ENCODE measurements at places on chromosomes 7 and 10.

DNA sequence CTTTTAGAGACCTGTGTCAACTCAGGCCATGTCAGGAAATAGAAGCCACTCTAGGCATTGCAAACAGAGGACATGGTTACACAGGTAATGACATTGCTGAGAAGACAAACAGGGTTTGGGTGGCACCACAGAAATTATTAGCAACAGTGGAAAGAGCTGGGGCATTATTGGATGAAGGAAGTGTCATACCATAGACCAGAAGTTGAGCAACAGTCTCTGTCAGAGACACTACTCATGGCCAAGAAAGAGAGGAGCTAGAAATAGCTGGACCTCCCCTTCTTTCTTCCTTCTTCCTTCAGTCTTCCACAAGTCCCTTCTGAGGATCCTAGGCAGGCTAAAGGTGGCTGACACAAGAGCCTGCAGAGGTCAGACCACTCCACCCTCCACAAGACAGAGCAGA lies 4.2 kb upstream of the LIPA start:
- DNase-seq = no peak

DNA sequence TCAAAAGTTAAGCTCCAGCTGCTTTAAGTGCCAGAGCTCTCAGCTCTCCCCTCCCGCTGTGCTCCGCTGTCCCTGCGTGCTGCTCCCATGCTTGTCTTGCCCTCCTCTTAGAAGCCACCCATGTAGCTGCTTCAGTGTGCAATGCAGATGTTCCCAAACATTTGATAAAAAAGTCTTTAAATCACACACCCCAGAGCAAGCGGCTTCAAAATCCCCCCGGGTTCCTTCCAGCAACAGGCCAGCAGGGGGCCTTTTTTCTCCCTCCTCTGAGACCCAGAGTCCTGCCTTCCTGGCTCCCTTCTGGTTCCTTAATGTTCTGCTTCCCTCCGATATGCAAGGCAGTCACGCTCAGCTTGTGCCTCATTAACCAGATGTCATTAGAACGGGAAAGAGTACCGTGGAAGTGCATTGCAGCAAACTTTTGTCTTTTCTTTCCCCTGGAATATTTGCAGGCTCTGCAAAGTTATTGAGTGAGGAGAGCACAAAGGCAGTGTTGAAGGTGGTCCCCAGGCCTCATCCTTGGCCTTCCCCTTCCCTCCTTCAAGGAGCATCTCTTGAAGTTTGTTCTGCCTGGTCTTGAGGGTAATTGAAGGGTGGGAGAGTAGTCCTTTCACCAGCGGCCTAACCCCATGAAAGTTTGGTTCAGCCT lies 25.5 kb downstream of the LDB3 start:
- peak; percentile 65 for DNase-seq

- DNase-seq = no peak
These were observed 17.9 kb upstream of the PPA1 start for GRCh38 chr10:70250961-70251680.

DNA sequence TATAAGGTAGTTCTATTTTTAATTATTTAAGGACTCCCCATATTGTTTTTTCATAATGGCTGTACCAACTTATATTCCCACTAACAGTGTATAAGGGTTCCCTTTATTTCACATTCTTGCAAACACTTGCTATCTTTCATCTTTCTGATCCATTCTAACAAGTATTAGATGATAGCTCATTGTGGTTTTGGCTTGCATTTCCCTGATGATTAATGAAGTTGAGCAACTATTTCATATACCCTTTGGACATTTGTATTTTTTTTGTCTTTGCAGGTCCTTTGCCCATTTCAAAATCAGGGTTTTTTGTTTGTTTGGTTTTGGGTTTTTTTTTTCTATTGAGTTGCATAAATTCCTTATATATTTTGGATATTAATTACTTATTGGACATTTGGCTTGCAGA lies 107.2 kb downstream of the EPC1 start:
- DNase-seq = no peak

- DNase-seq = no peak
These were observed 19.3 kb upstream of the ZNF680 start for GRCh38 chr7:64581926-64582894.

DNA sequence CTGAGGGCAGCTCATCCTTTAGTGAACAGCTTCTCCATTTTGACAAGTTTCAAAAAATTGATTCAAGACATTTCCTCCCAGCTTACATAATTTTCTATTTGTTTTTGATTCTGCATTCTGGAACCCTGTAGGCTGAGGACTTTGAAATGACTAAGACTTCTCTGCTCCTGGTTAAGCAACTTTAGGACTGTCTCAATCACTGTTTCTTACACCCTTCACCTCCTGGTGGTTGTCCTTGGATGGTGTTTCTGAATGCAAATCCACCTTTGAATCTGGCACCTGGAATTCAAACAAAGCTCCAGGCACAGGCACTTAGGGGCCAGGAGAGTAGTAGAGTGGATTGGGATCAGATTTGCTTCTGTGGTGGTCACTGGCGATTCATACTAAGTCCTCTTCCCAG lies 595.5 kb downstream of the LRMDA start:
- no peak for DNase-seq

- DNase-seq = peak; percentile 46
These were observed 155.2 kb downstream of the MAGI2 start for GRCh38 chr7:79298145-79298760.

- no peak for DNase-seq
These were observed 120.3 kb downstream of the ABLIM1 start for GRCh38 chr10:114537736-114538135.

GRCh38 chr10:30928742-30929141 lies 102.9 kb downstream of the ZNF438 start:
- DNase-seq = no peak

DNA sequence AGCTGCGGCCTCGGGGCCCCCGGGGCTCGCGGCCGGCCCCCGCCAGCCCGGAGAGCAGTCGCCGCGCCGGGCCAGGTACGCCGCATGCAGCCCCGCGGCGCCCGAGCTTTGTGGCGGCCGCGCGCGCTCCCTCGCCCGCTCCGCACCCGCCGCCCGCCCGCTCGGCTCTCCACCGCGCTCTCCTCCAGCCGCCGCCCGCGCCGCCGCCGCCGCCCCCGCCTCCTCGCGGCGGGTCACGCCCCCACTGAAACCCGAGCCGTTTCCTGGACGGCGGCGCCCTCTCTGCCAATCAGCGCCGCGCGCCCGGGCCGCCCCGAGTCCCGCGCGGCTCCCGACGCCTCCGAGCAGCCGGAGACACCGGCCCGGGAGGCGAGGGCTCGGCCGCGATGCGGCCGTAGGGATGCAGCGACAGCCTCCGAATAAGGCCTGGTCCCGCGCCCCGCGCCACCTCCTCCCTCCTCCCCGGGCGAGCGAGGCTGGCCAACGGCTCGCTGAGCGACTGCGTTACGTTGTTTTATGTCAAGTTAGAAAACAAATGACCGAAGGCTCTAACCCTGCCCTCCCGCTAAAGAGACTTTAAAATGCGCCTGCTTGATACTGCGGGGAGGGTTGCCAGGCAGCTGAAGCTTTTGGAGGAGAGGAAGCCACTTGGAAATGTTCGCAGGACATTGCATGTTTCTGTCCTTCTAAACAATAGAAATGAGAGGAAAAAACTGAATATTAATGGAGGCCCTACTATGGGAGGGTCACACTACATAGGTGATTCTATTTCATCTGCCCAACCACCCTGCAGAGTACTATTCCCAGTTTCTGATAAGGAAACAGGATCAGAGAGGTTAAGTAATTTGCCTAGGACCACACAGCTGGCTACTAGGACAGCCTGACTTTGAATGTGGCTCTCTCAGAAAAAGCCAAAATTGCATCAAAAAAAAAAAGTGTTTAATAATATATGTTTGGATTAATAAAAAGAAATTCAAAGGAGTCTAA lies at the start of gene FGFR2:
FGFR2 (minus strand) TSS at position 182 of the 987 bp plus-strand sequence. CDS start 4,627 bp downstream, outside the sequence.
- DNase-seq = peak; percentile 79

- no peak for DNase-seq
These were observed 25.1 kb downstream of the CUL1 start for GRCh38 chr7:148723846-148724245.

- DNase-seq = no peak
These were observed 63.7 kb downstream of the PTEN start for GRCh38 chr10:87927091-87927490.

DNA sequence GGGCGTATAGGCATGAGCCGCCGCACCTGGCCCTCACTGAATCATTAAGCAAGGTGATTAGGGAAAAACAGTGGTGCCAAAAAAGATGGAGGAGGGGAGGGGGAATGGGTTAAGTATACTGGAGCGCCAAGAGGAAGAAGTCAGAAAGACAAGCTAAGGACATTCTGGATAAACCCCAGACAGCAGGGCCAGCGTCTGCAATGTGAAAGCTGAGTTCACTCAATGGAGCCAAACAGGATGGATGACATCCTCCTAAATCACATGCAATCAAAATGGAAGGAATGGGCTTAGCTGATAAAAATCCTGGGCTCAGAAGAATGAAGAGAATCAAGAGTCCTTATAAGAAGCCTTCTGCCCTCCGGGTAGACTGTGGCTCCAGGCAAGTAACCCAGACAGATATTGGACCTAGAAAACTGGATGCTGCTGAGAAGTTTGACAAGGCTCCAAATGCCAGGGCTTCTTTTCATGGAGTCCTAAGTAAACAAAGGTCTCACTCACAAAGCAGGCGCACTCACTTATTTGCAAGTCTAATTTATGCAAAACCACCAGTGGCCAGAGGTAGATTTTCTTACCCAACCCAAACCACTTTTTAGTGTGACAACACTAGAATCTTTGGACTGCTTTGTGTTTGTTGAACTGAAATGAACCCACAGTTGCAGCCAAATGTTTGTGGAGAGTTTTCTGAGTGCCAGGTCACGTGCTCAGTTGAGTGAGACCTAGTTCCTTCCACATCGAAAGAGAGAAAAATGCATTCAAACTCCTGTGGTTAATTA lies 519.1 kb upstream of the AUTS2 start:
- DNase-seq = no peak

DNA sequence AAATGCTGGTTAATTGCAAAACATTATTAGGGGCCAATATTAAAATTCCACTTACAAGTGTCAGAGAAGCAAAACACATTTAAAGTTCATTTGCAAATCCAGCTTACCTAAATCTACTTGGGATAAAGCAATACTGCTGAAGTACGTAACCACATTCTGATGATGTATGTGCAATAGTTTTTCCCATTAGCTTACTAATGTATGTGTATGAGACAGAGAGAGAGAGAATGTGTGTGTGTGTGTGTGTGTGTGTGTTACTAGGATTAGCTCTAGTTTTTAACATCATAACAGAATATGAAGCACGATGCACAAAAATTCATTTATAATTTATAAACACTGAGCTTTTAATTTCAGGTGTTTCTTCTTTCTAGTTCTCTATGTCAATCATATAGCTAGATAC lies 1074.2 kb upstream of the C7orf33 start:
- DNase-seq = no peak

GRCh38 chr10:80532571-80532970 lies 5.1 kb upstream of the SH2D4B start:
- DNase-seq = no peak

DNA sequence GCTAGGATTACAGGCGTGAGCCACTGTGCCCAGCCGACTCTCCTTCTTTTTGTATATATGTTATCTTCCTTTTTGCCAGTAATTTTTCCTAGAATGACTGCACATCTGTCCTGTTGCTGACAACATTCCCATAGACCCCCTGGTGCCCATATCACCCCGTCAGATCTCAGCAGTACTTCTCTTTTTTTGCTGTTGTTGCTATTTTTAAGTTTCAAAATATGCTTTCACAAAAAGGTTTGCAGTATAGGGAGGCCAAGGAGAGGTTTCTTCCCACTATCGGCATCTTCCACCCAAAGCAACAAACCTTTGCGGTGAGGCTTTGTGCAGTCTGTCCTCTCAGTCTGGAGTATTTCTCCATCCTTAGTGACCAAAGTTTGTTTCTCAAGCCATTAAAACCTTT lies 23.1 kb downstream of the PIK3CG start:
- no peak for DNase-seq

GRCh38 chr7:44400033-44400511 lies 74.7 kb upstream of the CAMK2B start:
- no peak for DNase-seq

DNA sequence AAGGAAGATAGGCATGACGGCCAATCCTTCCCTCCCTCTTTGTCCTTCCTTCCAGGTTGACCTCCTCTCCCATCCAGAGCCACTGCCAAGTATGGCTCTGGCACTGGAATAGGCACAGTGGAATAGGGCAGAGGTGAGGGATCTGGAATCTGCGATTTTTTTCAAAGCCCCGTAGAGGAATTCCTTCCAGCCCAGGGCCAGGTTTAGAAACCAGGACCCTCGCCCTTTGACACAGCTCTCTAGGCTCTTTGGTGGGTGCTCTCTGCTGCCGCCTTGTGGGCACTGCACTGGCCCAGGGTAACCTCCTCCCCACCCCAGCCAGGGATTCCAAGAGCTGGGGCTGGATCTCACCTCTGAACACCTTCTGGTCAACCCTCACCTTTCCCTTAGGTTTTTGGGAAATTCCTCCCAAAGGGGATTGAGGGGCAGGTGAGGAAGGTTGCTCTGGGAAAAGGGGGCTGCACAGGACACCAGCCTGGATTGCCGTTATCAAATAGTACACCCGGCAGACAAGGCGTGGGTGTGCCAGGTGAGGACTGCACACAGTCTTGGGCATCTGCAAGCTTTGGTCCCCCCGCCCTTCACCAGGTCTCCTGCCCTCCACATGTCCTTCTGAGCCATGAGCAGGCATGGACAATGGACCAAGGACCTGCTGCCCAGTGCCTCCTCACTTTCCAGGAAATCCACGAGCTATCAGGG lies 22.8 kb downstream of the C10orf105 start:
- DNase-seq = no peak

GRCh38 chr10:15585303-15585715 lies 134.4 kb downstream of the ITGA8 start:
- DNase-seq = no peak

GRCh38 chr10:72890086-72890485 lies 3.5 kb upstream of the OIT3 start:
- DNase-seq = no peak

Data from left renal pelvis (tissue), 4 donors.